ENCODE measurements at places on chromosomes 2 and 18.

DNA sequence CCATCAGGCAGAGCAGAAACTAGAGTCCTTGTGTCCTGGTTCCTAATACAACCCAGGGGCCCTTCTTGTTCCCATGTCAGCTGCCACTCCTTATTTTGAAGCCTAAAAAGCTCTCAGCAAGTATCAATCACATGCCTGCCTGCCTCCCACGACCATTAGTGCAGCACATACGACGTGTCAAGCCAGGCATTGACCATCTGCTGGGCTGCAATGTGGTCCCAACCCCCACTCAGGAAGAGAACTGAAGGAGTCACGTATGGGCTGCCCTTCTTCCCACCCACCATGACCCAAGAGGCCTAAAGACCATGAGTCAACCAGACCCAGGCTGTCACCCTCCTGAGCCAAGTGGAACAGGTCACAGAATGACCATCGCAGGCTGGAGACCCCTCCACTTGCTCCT is 98.8 kb downstream of the KLHL29 start:
- DNase-seq = no peak

- peak; percentile 42 for DNase-seq
Observed at GRCh38 chr2:898319-898718, 52.3 kb upstream of the SNTG2 start.

DNA sequence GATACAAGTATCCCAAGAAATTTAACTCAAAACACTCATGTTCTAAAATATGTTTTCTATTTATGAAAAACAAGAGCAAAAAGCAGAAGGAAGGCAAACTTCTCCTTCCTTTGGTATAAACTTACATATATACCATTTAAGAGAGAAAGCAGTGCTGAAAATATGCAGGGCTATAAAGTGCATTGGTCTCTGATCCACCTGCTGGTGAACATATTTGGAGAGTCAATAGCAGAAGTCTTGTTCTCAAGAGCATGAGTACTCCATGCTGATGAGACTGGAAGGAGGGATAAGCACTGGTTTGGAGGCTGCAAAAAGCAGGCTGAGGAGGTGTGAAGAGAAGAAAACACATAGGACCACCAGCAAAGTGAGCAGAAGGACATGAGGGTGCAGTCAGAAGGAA is 391.2 kb downstream of the STK39 start:
- DNase-seq = no peak

DNA sequence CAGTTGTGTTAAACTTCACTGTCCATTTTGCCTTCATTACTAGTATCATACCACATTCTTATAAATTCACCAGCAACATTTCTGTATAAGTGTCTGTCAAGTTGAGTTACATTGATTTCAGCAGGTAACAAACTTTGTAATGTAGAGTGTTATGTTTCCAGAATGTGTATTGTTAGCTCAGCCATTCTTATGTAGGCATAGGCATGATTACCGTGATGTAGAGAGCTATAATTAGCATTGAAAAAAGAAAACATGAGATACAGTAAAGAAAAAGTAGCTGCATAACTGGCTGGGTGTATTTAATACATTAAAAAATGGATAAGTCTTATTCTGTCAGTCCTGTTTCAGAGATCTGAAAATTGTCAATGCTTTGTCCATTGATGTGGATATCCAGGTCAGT is 8.5 kb downstream of the KCNJ13 start:
- DNase-seq = no peak

GRCh38 chr2:39099870-39100728 is 20.8 kb downstream of the SOS1 start:
- no peak for DNase-seq

DNA sequence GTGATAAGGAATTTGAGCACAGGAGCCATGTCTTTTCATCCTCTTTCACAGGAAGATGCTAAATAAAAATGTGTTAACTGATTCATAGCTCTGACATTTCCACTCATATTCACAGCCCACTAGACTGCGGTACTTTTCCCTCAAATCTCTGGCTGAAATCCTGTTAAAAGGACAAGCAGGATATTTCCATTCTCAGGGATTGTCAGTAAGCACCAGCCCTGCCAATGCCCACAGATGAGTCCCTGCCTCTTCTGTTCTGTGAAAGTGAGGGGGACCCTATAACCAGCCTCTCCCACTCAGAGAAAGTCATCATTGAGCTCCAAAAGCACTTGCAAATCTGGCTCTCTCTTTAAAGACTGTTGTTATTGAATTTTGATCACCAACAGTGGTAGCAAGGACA is 440.5 kb downstream of the SETBP1 start:
- DNase-seq = no peak

GRCh38 chr18:57466745-57467409 is 31.7 kb downstream of the ONECUT2 start:
- no peak for DNase-seq

DNA sequence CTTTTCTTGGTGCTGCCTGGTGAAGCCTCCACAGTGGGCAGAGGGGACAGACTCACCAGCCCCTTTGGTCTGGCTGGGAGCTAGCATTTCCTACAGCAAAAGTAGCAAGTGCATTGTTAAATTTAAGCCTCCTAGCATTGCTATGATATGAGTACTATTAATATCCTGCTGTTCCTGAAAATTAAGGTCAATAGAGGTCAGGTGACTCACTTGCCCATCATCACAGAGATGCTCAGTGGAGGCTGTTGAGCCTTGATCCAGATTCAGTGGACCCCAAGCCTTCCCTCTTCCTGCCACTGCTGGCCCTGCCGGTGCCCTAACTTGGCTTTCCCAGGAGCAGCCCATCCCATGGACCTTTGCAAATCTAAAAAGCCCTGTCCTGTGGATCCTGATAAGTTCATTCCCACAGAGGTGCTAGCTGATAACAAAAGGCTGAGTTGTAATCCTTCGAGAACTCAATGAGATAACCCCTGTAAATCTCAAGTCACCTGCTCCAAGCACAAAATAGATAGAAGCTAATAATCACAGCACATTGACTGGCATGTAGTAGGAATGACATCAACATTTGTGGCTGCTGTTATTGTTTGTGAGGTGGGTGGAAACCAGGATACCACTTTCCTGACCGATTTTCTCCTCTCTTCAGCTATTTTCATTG is 84.4 kb downstream of the THNSL2 start:
- no peak for DNase-seq

DNA sequence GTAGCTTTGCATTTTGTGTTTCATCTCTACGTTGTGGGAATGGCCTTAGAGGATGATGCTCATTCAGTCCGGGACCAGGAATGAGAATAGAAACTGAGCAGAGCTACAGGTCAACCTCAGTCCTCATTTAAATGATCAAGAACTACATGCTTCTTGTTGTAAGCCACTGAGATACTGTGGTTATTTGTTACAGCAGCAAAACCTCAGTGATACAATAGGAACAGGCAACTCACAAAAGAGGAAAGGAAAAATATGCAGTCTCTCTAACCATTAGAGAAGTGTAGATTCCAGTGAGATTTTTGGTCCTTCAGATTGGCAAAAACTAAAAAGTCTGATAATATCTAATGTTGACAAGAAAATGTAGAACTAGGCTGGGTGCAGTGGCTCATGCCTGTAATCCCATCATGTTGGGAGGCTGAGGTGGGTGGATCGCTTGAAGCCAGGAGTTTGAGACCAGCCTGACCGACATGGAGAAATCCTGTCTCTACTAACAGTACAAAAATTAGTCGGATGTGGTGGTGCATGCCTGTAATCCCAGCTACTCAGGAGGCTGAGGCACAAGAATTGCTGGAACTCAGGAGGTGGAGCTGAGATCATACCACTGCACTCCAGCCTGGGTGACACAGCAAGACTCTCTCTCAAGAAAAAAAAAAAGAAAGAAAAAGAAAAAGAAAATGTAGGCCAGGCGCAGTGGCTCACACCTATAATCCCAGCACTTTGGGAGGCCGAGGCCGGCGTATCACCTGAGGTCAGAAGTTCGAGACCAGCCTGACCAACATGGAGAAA is 13.3 kb downstream of the CHCHD5 start:
- no peak for DNase-seq

DNA sequence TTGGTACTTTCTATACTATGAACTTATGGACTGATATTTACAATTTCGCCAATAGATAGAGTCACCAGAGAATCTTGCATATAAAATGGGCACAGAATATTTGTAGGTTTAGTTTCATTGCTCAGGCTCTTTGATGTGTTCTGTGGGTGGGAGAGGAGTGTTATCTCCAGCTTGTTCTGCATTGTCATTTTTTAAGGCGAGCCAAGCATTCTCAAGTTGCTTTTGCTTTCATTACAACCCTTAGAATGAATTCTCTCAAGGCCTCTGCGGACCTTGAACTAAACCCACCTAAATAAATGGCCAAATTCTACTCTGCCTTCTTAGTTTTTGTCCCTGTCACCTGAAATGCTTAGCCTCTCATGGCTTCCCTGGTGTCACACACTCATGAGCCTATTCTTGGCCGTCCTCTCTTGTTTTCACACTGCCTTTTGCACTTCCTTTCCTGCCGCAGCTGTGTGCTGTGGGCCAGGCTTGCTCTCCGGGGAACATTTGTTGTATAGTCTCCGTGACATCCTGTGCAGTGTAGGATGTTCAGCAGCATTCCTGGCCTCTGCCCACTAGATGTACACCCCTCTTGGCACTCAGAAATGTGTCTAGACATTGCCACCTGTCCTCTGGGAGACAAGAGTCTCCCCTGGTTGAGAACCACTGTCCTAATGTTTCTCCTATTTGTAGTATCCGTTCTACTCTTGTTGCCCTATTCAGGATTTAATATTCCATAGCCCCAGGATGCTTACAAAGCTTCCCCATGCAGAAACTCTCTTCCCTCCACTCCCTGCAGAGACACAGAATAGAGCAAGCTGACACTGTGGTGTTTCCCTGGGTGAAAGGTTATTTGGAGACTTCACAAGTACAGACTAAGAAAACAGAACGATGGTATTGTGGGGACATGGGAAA is 255.6 kb downstream of the PTPRM start:
- no peak for DNase-seq

- peak; percentile 15 for DNase-seq
Observed at GRCh38 chr18:60413944-60414547, 41.5 kb upstream of the MC4R start.

DNA sequence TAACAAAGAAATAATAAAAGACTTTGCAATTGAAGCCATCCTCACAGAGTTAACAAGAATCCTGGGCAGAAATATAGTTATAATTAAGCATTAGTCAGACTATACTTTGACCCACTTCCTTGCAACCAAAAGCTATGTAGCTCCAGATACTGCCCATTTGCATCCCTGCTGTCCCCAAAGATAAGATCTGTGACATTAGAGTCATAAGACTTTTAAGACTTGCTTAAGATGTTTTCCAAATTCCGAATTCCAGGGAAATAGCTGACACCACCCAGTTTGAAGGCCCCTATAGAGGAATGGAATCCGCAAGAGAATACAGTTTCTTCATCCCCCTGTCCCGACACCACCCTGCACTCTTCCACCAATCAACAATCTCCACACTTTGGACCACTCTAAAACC is 69.5 kb upstream of the TLK1 start:
- DNase-seq = no peak
